H54 (cell line): ENCODE measurements at places on chromosomes 3 and 15.

DNA sequence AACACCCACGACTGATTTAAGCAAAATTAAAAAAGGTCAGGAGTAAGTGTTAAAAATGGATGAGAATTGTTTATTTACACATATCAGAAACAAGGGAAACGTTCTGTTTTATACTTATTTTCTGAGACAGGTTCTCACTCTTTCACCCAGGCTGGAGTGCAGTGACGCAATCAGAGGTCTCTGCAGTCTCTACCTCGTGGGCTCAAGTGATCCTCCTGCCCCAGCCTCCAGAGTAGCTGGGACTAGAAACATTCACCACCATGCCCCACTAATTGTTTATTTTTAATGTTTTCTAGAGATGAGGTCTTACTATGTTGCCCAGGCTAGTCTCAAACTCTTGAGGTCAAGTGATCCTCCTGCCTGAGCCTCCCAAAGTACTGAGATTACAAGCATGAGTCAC is 1080.3 kb downstream of the ROBO1 start:
- no peak for DNase-seq

GRCh38 chr3:196272826-196273225 is 14.7 kb downstream of the PCYT1A start:
- no peak for DNase-seq

DNA sequence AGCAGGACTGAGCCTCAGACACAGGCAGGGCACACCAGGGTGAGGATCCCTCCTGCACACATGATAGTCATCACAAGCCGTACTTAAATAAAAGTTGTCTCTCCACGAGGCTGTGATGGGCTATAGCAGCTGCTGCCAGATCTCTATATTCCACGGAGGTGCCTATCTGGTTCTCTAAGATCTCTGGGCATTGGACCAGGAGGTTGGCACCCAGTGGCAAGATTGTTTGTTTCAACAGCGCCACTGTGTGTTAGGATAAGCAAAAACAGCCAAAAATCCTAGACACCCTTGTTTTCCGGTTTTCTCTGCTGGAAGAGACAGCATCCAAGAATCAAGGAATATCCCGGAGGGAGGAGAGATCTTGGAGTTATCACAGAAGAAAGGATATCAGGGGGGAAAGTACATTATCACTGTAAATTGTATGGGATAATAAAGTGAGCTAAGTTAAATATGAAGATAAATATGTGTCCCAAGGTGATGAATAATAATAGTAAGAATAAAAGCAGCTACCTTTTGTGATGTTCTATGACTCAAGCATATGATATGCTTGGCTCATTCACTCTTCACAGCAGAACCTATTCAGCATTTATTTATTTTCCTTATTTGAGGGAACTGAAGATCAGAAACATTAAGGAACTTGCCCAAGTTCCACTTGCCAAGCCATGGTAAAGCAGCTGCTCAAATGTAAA is 90.6 kb upstream of the AKAP13 start:
- DNase-seq = peak; percentile 40

- no peak for DNase-seq
These were observed 123.1 kb downstream of the APBA2 start for GRCh38 chr15:29008846-29009245.

DNA sequence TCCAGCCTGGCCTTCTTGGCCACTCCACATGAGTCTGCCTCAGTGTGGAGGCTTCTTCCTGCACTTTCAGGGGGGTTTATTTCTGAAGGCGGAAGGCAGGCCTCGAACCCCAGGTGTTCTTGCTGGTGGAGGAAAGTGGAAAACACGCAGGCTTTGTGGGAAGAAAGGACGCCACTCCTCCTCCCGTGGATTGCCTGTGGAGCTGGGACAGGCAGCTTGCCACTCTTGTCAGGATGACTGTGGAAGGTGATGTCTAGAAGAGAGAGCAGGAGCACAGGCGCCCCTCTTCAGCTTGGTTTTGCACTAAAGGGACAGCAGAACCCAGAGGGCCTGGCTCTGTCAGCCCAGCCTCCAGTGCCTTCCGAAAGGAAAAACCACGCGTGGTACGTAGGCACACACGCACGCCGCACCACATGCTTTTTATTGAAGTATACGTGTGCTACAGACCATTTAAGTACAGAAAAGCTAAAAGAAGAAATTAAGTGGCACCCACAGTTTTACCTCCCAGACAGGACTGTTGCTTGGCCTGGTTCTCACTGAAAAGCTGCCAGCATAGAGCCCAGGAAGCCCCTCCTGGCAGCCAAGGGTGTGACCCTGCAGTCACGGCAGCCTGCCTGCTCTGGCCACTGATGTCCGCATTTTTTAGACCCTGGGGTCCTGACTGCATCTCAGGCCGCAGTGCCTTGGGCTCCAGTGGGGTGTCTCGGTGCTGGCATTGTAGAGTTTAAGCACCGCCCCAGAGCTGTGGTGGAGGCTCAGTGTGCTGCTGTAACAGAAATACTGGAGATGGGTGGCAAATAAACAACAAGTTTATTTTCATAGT is 21.6 kb downstream of the KLF13 start:
- DNase-seq = no peak

DNA sequence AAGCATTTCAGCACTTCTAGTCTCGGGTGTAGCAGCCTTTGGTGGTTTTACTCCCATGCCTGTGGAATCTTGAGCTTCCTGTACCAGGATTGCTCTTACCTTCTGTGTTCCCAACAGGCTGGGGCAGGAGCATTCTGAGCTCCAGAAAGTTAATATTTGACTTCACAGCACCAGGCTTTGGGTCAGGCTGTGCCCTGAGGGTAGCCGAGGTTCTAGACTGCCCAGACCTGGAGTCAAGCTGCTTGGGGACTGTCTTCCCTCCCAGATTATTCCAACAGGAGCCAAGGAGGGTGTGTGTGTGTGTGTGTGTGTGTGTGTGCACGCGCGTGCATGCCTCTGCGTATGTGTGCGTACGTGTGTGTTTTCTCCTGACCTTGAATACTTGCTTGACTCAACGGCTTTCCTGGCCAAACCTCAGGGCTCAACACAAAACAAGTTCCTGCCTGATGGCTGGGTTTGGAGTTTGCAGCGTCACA is 94.8 kb downstream of the FLNB start:
- DNase-seq = no peak

GRCh38 chr3:107250221-107250620 is 127.0 kb upstream of the CCDC54 start:
- DNase-seq = no peak

DNA sequence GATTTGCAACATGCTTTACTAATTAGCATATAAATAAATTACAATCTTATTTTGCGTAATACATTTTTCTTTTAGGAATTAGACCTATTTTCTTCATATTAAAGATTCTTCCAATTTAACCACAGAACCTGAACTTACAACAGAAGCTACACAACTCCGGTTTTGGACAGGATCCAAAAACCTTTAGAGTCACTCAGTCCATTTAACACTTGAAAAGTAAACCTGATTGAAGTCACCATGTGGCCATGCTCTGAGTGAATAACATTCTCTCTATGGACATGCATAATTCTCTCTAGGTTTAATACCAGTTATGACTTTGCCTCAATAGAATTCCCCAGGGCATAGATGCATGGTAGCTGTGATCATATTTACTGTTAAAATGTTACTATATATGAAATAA is 751.0 kb downstream of the VGLL3 start:
- no peak for DNase-seq

DNA sequence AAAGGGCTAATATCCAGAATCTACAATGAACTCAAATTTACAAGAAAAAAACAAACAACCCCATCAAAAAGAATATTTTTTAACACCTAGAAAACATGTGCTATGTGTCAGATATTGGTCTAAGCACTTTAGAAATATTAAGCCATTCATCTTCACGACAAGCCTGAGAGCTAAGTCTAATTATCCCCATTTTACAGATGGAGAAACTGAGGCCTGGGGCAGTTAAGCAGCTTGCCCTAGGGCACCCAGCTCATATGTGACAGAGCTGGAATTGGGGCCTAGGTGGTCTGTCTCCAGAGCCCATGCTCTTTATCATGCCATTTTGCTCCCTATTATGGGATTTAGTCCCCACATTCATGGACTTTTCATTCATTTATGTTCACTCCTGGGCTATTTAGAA is 92.8 kb downstream of the CYP19A1 start:
- DNase-seq = no peak

DNA sequence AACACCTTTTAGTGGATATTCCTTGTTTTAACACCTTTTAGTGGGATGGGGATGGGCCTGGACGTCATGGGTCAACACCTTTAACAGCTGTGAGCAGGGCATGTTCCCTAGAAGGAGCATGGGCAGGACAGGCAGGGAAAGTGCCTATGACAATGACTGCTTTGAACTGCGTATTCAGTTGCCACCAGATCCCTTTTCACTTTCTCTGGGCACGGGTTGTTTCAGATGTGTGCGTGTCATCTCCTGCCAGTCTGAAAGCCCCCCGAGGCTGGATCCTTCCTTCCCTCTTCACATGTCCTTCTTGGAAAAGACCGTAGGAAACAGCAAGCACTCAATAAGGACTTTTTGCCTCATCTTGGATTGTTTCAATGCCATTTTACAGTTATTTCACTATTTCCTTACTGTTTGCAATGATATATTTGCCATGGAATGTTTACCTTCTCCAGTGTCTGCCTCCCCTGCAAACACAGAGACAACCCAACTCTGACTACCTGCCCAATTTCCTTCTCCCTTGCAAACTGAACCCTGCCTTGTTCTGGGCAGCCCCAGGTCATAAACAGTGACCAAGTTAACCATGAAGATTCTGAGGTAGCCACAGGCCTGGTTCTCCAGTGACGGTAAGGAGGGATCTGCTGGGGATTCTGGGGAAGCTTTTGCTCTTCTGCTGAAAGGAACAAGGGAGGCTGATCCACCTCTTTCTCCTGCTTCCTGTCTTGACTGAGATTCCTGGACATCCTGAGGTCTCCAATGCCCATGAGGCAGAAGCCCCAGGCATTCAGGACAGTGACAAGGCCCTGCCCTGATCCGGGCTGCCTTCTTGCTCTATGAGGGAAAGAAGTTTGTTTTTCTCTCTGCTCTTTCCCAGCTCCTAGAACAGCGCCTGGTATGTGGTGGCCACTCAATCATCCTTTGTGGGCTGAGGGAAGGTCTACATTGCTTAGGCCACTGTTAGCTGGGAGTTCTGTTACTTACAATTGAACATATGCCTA is 51.8 kb downstream of the NOX5 start:
- no peak for DNase-seq

DNA sequence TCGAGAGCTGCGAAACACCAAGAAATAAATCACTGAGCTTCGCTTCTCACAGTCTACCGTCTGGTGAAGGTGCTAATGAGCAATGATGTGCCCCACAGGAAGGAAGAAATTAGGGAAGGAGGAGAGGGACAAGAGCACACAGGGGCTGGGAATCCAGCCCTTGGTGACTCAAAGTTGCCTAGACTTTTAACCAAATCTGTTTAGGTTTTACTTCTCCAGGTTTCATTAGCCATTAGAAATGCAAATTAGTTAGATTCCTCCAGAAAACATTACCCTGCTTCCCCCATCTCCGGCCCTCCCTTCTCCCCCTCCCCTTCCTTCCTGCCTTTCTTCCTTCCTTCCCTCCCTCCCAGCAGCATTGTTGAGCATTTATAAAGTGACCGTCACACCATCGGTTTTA is 59.3 kb upstream of the UBE2E1 start:
- DNase-seq = no peak

GRCh38 chr3:35832140-35832571 is 192.8 kb downstream of the ARPP21 start:
- DNase-seq = no peak

DNA sequence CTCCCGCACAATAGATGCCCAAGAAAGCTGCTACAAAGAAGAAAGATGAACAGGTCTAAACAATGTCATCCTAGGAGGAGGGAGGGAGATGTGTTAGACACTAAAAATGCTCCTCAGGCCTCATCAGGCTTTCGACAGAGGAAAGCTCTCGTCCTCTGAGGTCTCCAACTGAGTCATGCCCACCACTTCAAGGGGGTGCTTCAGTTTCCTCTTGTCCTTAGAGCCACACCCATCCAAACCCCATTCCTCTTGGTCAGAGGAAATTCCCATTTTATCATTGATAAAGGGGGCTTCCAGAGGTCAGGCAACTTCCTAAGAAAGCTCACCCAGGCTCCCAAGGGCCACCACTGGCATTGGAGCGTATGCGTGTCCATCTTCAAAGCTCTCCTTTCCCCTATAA is 50.1 kb downstream of the HEG1 start:
- DNase-seq = no peak

- DNase-seq = no peak
These were observed 1.0 kb upstream of the THUMPD3 start for GRCh38 chr3:9361691-9362388.

- DNase-seq = no peak
These were observed 347.8 kb downstream of the TBC1D5 start for GRCh38 chr3:17394541-17395155.

- no peak for DNase-seq
These were observed 50.0 kb downstream of the NMNAT3 start for GRCh38 chr3:139627759-139628158.

DNA sequence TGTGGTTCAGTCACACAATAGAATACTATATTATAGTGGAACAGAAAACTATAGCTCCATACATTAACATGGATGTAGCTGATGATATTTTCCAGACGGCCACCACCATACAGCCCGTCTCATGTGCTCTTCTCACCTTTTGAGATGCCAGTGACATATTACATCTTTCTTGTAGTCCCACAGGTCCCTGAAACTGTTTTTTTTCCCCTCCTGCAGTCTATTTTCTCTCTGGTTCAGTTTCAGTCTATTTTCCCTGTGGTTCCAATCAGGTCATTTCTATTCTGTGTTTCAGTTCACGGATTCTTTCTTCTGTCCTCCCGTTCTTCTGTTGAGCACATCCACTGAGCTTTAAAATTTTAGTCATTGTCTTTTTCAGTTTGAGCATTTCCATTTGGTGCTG is 72.2 kb downstream of the PPCDC start:
- DNase-seq = no peak

DNA sequence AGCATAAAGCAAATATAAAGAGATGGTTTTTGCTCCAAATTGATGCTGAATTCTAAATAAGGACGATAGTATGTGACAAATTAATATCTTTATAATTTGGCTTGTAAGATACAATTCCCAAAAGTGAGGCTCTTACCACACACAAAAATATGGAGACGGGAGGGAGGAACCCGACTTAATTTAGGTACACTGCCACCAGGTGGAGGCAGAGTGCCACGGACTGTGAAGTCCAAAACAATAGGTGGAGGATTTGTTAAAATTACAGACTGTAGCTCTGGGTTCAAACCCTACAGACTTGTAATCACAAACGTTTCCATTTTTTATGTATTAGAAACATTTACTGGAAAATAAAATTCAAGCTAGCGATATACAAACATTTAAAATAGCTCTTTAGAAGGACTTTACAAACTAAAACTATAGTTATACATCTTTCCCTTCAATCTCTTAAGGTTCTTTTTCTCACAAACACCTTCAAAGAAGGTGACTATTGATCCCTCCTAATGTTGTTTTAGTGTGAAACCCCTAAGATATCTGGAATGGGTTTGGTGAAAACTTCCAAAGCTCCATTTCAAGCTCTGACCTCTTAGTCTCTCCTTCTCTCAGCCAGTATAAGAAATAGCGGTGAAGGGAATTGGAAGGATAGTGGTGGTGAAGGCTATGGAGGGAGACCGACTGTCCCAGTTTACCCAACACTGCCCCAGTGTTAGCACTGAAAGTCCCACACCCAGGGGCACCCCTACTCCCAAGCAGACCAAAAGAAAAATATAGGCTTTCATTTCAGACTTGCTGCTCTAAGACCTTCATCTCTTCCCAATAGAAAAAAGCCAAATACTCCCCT is 89.7 kb downstream of the AQP9 start:
- DNase-seq = no peak

GRCh38 chr15:30997270-30997669 is 5.8 kb upstream of the MTMR10 start:
- no peak for DNase-seq
